ENCODE measurements at places on chromosomes 11 and 22.

- no peak for DNase-seq
Measured at GRCh38 chr22:36550701-36551495, 21.9 kb upstream of the EIF3D start.

DNA sequence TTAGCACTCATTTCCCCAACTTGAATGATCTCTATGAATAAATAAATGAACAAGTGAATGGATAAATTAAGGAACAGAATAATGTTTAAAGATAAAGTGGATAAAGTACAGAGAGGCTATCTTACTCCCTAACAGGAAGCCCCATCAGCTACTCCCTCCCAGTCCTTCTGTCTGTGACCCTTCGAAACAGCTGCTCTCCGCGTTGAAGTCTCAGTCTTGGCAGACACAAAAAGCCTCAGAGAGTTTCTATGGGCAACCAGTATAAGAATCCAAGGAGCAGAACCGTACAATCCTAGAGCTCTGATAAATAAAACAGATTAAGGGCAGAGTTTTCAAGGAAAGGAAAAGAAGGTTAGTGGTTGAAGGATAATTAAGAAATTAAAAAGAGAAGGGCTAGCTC, 35.0 kb downstream of the GUCY1A2 start:
- DNase-seq = no peak

DNA sequence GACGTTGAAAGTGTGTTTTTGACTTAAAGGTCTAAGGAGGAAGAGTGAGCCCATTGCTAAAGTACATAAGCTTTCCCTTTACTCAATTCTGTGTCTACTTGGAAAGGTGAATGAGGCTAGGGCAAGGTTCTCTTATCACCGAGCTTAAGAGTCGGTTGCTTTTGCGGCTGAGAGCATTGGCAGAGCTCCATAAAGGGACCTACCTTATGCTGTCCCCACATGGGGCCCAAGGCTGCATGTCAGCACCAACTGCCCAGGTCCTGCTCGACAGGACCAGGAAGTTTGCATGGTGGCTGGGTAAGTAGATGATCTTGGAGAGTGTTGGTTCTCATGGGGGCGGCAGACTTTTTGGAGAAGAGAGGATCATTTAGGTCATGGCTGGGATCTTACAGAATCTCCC, 91.2 kb downstream of the ZBTB16 start:
- DNase-seq = no peak

DNA sequence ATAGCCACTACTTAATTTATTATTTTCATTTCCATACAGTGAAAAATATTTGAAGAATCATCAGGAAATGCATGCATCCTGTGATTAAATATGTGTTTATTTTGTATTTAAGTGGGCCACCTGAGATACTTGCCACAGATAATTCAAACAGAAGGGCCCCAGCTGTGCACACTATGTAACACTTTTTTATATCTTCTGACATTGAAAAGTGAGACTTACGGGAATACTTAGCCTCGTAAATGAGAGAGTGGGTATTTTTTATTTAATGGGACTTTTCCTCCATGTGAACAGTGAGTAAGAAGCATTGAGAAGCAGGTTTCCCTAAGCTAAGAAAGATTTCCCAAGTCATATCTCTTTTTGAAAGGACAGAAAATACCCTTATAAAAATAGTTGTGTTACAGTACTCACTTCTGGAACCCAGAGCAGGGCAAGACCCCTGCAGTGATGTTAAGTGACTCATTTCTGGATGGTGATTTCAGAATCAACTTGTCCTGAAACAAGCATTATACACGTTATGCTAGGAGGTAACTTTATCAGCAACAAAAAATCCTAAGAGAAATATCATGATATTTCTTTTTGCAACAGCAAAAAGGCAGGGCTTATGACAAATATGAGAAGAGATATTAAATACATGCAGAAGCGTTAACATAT, 478.1 kb upstream of the CHORDC1 start:
- DNase-seq = no peak

DNA sequence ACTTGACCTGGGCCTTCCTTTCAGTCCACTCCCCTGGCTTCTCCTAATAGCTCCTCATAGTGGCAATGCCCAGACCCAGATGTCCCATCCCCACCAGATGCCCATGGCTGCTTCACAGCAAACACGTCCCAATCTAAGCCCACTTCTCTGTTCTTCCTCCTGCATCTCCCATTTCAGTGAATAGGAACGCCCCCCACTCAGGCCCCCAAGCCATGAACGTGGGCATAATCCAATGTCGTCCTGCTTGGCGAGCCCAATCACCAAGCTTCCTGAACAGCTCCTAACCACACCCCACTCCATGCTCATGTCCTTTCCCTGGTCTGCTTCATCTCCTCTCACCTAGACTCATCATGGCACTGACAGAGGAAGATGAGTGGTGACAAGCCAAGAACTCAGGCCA, 8.9 kb downstream of the IL18BP start:
- no peak for DNase-seq

DNA sequence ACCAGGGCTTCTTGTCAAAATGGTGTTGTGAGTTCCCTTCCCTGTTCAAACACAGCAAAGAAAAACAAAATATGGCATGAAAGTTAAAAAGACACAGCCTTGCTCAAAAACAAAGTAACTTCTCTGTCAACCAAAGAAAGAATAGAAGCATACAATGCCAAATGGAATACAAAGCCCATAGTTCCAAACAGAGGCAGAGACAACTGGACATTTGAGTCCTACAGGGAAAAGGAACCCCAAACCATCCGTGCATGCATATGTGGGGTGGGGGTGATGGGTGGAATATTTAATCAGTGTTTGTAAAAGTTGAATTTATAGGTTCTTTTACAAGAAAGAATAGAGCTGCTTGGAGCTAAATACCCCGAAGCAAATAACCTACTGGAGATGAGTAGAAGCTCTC, 218.7 kb downstream of the FAM76B start:
- no peak for DNase-seq

GRCh38 chr11:9094420-9094819, 3.0 kb upstream of the SCUBE2 start:
- DNase-seq = no peak

DNA sequence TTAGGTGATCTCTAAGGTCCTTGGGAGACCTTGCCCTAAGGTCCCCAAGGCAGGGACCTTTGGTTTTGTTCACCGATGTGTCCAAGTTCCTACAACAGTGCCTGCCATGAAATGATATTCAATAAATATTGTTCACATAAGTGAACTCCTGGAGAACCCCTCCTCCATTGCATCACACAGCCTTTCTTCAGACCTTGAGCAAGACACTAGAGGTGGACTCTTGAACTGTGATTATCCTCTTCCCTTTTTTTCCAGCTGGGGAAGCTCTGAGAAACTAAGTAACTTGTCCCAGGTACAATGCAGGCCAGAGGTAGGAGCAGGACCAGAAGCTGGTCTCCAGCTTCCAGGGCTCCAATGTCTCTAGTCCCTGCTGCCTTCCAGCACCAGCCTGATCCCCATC, 76.6 kb upstream of the LMO1 start:
- no peak for DNase-seq

- DNase-seq = no peak
Measured at GRCh38 chr11:75766443-75767227, 1.9 kb upstream of the DGAT2 start.

- DNase-seq = peak; percentile 74
Measured at GRCh38 chr11:78840200-78840599, 265.5 kb upstream of the NARS2 start.

GRCh38 chr22:25923914-25924313, 181.9 kb downstream of the MYO18B start:
- DNase-seq = no peak

DNA sequence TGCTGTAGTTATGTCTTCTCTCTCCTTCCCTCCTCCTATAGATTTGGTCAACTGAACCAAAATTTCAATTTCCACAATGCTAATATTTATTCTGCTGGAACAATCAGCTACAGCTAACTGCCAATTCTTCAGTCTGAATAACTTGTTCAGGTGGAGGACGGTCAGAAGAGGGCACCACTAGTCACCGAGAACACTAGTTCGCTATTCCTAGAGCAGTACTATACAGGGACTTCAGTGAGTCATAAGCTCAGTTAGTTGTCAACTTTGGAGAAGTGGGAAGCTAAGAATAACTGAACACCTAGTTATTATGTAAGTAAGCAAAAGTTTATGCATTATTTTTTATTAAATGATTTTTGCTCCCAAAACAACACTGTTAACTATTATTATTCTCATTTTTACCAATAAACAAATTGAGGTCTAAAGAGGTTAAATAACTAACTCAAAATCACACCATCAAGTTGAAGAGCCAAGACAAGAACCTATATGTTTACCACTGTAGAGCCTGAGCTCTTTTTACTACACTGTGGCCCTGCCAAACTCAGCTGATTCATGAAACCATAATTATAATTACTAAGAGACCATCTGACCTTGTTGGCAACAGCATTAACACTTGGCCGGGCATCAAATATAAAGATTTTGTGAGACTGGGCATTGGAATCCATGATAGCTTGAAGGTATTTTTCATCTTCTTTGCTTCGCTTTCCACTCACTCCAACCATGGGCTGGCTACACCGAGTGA, 59.0 kb downstream of the CEP57 start:
- peak; percentile 79 for DNase-seq

DNA sequence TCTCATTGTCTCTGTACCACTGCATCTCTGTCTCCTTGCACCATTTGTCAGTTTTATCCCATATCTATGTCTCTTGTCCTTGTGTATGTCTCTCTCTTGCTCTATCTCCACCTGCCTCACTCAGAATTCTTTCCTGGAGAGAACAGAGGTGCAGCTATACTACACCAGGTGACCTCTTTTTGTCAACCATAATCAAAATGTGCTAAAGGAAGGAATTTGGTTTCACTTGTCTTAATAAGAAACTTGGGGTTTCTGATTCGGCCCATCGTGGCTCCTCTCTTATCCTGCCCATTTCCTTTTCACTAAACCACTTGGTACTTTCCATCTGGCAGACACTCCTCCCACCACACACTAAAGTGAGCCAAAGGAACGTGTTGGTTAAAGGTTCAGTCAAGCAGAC, 2.0 kb upstream of the C11orf42 start:
- no peak for DNase-seq

DNA sequence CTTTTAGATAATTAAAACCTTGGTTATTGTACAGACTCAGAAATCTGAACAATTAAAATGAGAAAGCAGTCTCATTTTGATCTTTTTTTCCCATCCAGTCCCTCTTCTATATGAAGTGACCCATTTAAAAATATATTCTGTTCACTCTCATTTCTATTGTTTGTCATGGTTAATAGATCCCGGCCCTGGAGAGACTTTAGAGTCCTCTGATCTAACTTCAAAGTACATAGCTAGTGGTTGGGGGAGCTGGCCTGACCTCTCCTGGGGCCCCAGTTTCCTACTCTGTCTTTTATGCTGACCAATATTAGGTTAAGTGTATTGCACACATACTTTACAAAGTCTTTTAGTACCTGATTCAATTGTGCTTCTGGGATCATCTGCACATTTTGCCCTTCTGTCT, 13.5 kb downstream of the MRPL48 start:
- no peak for DNase-seq

Data from fibroblast of skin of scalp (primary cell).